ENCODE measurements at places on chromosomes 11 and 22.

- DNase-seq, result peak; percentile 74
- peak overlapping the region; percentile 81 for H3K4me3 ChIP-seq
- peaks cover 17% of the 10 kb centered on the region for H3K4me1 ChIP-seq
- H3K27ac ChIP-seq, result peak overlapping the region; percentile 36
- H3K27me3 ChIP-seq, result 0 out of 2 replicates have a peak, but pooled peaks cover 2% of the 10 kb centered on the region
These were observed 3.0 kb downstream of the ADAMTS15 start for GRCh38 chr11:130451231-130452019.

DNA sequence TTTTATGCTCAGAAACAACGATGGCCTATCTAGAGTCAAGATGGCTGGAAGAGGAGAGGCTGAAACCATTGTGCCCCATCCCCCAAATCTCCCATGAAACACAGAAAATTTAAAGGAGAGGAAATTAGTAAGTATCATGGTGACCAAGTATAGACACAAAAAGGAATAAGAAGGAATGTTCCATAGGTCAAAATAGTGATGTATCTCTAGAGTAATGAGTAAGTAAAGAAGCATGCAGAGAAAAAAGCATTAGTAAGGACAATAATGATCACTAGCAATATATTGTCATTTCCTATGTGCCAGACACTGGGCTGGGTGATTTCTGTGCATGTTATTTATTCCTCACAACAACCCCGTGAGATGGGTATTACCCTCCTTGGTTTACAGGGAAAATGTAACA lies 2.6 kb upstream of the SLC22A24 start:
- no peak overlapping the region for H3K4me3 ChIP-seq
- no peaks in the 10 kb centered on the region for H3K27me3 ChIP-seq
- no peak for DNase-seq
- no peaks in the 10 kb centered on the region for H3K4me1 ChIP-seq

DNA sequence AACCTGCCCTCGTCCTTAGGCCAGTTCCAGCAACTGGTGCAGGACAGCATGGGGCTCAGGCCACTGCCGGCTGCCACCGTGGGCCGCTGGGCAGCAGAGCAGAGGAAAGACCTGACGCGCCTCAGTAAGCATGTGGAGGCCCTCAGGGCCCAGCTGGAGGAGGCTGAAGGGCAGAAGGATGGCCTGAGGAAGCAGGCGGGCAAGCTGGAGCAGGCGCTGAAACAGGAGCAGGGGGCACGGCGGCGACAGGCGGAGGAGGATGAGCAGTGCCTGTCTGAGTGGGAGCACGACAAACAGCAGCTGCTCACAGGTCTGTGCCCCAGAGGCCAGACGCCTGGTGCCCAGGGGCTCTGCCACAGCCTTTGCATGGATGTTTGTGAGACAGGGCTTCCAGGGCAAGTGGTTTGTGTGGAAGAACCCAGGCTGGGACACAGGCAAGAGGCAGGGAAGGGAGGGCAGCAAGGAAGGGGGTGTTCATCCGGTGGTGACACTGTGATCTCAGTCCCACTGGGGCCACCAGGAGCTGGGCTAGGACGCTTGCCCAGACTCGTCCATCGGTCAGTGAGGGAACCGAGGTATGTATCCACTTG lies 13.9 kb downstream of the CCDC157 start:
- H3K27ac ChIP-seq, result no peak overlapping the region
- no peak for DNase-seq
- H3K27me3 ChIP-seq, result no peaks in the 10 kb centered on the region
- peaks cover 5% of the 10 kb centered on the region for H3K4me1 ChIP-seq

DNA sequence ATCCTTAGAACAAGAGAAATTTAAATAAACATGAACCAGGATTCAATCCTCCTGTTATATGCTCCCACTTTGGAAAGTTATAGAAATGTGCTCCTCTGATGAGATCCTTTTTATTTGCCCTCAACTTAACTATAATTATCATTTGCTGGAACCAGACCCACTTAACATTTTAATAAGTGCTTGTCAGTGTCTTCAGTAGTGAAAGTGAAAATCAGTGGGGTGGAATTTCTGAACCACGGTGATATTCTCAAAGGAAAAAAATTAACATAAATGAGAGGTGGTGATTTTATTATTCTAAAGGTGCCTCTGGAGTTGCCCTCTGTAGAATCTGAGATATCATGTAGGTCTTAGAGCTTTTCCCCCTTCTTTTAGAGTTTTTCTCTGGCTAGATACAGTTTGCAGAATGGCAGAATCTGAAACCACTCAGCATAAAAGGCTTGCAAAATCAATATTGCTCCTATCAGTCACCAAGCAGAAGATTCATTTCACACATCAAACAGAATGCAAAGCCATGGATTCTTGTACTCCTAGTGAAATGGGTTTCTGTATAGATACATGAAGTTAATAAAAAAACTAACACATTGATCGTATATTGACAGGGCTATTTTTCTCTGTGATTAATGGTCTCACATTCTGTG lies 213.2 kb downstream of the LUZP2 start:
- H3K27me3 ChIP-seq, result no peaks in the 10 kb centered on the region
- H3K4me1 ChIP-seq, result no peaks in the 10 kb centered on the region
- DNase-seq, result no peak
- no peak overlapping the region for H3K27ac ChIP-seq
- H3K4me3 ChIP-seq, result no peak overlapping the region

GRCh38 chr11:3202305-3202704 lies 16.3 kb downstream of the MRGPRG start:
- DNase-seq, result no peak
- no peak overlapping the region for H3K4me3 ChIP-seq
- no peaks in the 10 kb centered on the region for H3K4me1 ChIP-seq
- H3K27ac ChIP-seq, result no peak overlapping the region
- H3K36me3 ChIP-seq, result no peaks in the 10 kb centered on the region

DNA sequence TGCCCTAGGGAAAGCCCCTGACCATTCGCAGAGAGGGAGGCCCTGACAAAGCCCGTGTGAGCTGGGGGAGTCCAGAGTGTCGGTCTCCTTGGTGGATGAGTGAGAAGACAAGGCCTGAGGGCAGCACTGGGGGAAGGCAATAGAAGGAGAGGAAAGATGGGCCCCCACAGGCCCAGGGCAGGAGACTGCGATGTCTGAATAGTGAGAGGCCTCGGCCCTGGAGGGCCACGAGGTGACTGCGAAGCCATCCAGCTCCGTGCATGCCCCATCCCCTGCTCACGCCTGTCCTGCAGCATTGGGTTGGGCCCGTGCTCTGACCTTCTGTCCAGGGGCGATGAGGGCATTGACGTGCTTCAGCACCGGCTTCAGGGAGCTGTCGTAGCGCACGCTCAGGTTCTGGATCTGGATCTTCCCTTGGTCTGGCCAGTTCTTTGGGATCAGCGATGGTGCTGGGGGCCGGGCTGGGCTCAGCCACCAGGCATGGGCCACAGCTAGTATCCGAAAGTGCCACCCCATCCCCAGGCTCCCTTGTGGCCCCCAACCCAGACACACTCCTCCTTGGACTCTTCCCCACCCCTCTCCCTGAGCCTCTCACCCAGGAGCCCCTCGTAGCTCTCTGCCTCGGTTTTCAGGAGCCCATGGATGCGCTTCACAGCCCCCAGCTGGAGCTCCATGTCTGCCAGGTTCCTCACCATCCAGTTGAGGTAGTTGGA lies 8.3 kb upstream of the KCNJ11 start:
- H3K4me1 ChIP-seq, result no peaks in the 10 kb centered on the region
- H3K4me3 ChIP-seq, result no peak overlapping the region
- peaks cover 7% of the 10 kb centered on the region for H3K27me3 ChIP-seq
- H3K27ac ChIP-seq, result no peak overlapping the region
- DNase-seq, result no peak
- H3K36me3 ChIP-seq, result no peaks in the 10 kb centered on the region

DNA sequence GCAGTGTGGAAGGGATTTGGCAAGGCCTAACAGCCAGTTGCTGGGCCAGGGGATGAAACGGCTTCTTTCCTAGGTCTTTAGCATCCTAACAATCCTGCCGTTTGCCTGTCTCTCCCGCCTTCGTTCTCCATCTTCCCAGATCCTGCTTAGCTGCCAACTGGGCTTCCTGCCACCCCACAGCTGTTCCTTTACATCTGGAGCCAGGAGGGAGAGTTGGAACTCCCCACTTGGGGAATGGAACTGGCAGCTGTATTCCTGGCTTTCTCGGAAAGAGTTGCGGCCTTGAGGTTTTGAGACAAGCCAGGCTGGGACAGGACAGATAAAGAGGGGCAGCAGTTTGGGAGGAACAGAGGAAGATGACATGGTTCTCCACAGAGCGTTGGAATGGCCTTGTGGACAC lies 59.6 kb downstream of the ST3GAL4 start:
- H3K4me1 ChIP-seq, result peaks cover 27% of the 10 kb centered on the region
- no peaks in the 10 kb centered on the region for H3K27me3 ChIP-seq
- peaks cover 8% of the 10 kb centered on the region for H3K36me3 ChIP-seq
- H3K4me3 ChIP-seq, result no peak overlapping the region
- H3K27ac ChIP-seq, result peak overlapping the region; percentile 60
- DNase-seq, result peak; percentile 69

DNA sequence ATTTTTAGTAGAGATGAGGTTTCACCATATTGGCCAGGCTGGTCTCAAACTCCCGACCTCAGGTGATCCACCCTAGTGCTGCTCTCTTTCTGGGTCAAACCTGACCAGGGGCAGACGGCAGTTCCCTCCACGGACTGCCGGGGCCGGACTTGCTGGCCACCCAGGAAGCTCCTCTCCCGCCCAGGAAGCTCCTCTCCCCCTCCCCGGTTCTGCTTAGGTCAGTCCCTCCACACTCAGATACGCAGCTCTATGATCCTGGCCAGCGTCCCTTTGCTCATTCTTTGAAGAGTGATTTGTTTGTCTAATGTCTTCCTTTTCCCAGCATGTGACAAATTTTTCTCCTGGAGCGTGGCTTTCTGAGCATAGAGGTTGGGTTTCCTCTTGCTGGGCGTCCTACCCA lies 125.3 kb upstream of the B3GAT1 start:
- no peak for DNase-seq
- no peaks in the 10 kb centered on the region for H3K4me1 ChIP-seq
- H3K36me3 ChIP-seq, result no peaks in the 10 kb centered on the region
- no peak overlapping the region for H3K4me3 ChIP-seq
- no peak overlapping the region for H3K27ac ChIP-seq

DNA sequence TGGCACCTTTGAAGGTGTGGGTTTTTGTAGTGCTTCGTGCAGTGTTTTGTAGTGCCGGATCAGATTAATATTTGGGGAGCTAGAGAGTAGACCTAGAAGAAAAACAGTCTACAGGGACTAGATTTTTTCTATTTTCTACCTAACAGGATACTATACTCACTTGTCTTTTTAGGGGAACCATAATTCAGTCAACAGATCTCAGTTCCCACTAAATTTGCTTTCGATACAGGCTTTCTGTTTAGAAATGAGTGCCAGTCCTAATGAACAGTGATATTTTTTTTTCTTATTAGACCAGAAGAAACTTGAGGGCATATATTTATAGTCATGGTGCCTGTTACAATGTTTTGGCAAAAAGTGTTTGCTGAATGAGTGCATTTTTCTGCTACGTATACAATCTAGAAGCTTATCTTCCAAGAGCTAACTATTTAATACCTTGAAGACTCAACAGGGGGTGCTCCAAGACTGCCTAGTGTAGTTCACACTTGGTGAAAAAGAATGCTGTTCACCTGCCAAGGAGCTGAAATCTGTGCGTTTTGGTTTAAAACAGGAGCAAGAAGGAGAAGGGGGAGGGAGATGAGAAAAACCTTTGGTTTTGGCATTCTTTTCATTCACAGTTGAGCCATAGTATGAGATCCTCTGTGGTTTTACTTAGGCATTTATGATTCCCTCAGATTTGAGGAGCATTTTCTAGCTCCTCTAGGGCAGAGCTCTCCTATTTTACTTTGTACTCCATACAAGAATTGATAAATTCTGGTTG lies 44.9 kb upstream of the VSTM5 start:
- peak; percentile 82 for DNase-seq
- no peaks in the 10 kb centered on the region for H3K4me1 ChIP-seq
- no peaks in the 10 kb centered on the region for H3K36me3 ChIP-seq
- H3K4me3 ChIP-seq, result no peak overlapping the region
- no peak overlapping the region for H3K27ac ChIP-seq

- no peaks in the 10 kb centered on the region for H3K36me3 ChIP-seq
- no peaks in the 10 kb centered on the region for H3K4me1 ChIP-seq
- DNase-seq, result no peak
- no peak overlapping the region for H3K27ac ChIP-seq
- H3K27me3 ChIP-seq, result no peaks in the 10 kb centered on the region
These were observed 240.5 kb upstream of the API5 start for GRCh38 chr11:43071338-43071737.

DNA sequence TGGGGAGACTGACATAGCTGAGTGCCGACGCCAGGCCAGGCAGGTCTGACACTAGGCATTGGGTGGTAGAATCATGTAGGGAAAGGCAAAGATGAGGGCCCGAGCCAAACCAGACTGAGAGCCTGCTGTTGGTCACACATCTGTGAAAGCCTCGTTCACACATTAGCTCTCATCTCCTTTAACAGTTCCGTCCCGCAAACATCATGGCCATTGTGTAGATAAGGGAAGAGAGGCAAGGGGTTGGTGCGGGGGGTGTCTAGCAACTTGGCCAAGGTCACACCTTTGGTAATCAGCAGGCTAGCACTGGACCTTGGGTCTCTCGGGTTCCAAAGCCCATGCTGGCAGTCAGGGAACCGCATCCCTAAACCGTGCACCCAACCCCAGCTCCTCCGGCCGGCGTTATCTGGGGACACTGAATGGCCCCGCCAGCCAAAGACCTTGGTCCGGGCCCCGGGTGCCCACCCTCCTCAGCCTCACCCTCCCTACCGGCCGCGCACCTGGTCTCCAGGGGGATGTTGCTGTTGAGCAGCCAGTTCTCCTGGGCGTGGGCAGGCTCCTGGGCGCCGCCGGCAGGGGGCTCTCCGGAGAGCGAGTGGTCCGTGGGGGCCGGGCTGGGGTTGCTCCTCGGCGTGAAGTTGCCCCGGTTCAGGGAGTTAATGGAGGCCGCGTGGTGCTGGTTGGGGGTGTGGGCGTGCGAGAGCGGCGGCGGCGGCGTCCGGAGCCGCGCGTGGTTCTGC lies 328.3 kb upstream of the NARS2 start:
- DNase-seq, result no peak
- H3K36me3 ChIP-seq, result no peaks in the 10 kb centered on the region
- no peaks in the 10 kb centered on the region for H3K27me3 ChIP-seq
- no peaks in the 10 kb centered on the region for H3K4me1 ChIP-seq
- H3K4me3 ChIP-seq, result no peak overlapping the region

GRCh38 chr11:85779956-85780640 lies 30.8 kb downstream of the SYTL2 start:
- DNase-seq, result peak; percentile 61
- H3K27me3 ChIP-seq, result no peaks in the 10 kb centered on the region
- no peak overlapping the region for H3K4me3 ChIP-seq
- H3K36me3 ChIP-seq, result no peaks in the 10 kb centered on the region
- peaks cover 7% of the 10 kb centered on the region for H3K4me1 ChIP-seq
- H3K27ac ChIP-seq, result no peak overlapping the region
